SK-N-DZ (cell line): ENCODE measurements at places on chromosomes 2 and 18.

GRCh38 chr2:183359867-183360266 lies 235.6 kb downstream of the NUP35 start:
- DNase-seq, result no peak

DNA sequence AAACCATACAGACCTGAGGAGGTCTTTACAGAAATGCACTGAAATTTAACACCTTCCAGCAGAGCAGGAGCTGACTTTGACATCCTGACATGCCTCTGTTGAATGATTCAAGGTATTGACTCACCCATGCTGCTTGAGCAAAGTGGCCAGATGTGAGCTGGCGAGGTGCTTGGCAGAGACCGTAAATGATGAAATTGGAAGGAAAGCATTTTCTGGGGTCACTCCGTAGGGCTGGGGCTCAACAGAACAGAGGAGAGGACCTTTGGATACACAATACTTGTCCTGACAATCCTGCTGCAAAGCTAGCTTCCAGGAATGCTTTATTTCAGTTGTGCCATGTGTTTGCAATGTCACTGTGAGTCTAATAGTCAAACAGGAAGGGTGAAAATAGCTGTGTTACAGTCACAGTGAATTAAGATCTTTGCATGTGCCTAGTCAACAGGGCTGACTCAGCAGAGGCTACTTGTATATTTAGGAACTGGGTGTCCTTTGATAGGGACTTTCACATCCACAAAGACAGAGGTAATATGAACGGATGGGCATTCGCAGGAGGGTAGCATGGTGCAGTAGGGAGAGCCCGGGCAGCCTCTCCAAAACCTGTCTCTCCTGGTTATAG lies 31.6 kb upstream of the NCK2 start:
- DNase-seq, result no peak

DNA sequence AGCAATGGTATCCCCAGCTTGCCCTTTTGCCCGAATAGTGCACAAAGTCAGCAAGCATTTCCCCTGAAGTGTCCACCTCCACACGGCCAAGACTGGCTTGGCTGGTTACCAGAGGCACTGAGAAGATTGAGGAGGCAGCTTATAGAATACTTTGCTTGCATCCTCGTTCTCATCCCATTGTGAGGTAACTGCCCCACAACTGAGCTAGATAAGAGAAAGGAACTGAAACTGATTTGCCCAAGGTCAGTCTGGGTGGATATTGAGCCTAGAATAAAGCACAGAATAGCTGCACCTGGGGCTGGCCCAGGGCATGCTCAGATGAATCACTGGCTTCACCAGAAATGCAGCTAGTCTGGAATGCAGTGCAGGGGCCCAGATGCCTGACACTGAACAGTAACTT lies 32.7 kb upstream of the MAP4K3 start:
- no peak for DNase-seq

GRCh38 chr18:46939337-46939963 lies 22.0 kb downstream of the KATNAL2 start:
- no peak for DNase-seq

- no peak for DNase-seq
Observed at GRCh38 chr2:217787160-217787877, 215.5 kb downstream of the TNS1 start.

GRCh38 chr18:24491927-24492834 lies 31.7 kb downstream of the HRH4 start:
- DNase-seq, result no peak

DNA sequence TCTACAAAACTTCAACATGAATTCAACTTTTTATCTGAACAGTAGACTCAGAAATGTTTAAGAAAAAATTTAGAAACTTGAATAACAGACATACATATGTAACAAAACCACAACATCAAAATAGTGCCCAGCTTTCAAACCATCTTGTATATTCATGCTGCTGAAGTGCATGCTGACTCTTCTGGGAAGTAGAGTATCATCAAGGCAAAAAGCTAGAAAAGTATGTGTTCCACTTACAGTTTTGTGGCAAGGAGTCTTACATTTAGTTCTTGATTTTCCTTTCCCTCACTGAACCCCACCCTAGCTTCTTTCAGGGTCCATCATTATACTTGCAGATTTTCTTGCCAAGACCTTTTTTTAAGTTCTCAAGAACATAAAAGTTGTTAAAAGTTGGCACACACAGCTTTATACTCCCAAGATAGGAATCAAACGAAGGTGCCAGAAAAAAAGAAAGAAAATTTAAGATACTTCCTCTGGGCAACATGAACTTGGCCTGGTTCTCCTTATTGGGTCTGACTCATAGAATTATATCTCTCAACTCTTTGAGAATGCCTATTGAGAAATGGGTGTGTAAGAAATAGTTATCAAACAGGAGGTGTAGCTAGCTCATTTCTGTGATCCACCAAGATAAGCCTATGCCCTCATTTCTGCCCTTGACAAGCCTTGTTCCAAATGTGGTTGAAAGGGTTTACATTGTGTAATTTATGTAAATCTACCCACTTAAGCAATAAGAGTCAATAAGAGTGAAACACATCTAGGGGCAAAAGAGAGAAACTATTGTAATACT lies 667.6 kb upstream of the ACVR2A start:
- no peak for DNase-seq

DNA sequence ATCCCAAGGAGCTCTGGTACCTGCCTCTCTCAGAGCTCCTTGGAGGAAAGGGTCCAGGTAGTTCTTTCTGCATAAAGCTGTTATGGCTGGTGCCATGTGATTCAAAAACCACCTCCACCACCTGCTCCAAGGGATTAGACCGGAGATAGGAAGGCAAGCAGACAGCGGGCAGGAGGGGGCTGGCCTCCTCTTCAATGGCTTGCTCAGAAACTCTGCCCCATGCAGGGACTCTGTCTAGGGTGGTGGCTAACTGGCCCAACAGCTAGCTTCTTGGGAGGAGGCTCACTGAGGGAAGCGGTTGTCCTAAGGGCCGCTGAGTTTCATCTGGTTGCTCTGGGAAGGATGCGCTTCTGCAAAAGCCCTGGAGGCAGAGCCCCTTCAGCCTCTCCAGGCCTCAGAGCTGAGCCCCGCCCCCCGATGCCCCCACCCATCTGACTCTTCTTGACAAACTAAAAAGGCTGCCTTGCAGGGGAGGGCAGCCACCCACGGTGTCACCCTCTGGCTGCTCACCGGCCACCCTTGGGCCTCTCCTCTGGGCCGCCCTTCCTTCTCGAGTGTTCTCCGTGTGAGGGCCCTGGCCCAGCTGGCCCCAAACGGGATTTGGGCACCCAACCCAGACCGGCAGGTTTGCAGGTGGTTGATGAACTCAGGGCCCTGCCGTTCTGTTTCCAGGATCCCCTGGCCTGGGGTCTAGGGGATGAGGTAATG lies 90.2 kb downstream of the MCFD2 start:
- no peak for DNase-seq

DNA sequence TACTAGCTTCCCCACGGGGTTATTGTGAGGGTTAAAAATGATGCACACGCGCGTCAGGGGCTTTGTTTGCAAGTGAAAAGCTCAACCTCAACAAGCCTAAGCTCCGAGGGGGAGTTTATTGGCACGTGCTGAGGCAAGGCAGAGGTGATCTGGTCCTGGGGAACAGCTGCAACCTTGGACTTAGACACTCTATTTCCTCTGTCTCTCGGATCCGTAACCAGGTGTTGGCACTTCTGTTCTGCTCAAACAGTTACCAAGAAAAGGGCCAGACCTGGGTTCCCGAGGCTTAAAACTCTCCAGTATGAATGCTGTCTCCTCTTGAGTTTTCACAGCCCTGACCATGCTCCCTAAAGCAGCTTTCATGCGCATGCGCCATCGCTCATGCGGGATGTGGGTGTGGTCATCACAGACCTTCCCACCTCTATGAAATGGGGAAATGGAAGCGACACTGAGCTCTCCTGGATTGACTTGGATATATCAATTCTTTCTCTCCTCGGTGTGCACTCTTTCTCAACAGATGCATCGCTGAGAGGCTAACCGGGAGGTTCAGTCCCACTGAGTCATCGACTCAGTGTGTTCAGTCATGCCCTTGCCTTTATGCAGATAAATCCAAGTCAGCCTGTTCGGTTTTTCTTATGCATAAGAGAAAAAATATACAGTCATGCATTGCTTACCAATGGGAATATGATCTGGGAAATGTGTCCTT lies 19.9 kb upstream of the RAB31 start:
- DNase-seq, result no peak

DNA sequence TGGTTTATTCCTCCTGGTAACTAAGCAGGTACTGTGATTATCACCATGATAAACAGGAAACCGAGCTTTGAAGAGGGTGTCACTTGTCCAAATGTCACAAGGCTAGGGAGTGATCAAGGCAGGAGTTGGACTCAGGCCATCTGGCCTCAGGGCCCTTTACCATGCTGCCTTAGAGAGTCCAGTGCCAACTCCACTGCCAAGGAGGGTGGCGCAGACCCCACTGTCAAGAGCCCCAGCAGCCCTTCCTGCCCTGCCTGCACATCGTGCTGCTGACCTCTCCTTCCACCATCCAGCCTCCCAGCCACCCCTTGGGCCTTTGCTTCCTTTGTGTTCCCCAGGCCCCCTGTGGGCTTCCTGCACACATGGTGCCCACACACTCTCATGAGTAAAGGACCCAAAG lies 48.3 kb downstream of the TNS1 start:
- no peak for DNase-seq

DNA sequence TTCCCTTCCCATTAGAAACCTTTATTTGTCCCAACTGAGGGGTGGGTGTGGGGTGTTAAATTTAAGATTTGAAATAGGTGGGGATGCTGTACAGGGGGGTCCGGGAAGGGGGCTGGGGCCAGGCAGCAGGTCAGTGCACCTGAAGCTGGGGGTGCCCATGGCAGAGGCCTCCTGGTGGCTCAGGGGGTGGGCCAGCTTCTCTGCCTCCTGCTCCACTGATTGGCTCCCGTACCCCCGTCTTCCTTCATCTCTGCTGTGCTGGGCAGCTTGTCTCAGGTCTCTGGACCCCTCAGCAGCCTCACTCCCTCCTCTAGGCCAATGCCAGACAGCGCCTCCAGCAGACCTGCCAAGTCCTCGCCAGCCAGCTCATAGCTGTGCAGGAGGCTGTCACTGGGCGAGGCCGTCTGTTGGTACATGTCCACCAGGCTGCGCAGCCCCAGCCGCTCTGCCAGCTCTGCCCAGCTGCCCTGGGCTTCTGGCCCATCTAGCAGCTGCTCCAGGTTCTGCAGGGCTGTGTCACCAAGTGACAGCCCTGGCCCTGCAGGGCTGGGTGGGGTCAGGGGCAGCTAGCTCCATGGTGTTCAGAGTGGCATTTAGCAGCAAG lies 2.0 kb upstream of the ANKRD62 start:
- no peak for DNase-seq

DNA sequence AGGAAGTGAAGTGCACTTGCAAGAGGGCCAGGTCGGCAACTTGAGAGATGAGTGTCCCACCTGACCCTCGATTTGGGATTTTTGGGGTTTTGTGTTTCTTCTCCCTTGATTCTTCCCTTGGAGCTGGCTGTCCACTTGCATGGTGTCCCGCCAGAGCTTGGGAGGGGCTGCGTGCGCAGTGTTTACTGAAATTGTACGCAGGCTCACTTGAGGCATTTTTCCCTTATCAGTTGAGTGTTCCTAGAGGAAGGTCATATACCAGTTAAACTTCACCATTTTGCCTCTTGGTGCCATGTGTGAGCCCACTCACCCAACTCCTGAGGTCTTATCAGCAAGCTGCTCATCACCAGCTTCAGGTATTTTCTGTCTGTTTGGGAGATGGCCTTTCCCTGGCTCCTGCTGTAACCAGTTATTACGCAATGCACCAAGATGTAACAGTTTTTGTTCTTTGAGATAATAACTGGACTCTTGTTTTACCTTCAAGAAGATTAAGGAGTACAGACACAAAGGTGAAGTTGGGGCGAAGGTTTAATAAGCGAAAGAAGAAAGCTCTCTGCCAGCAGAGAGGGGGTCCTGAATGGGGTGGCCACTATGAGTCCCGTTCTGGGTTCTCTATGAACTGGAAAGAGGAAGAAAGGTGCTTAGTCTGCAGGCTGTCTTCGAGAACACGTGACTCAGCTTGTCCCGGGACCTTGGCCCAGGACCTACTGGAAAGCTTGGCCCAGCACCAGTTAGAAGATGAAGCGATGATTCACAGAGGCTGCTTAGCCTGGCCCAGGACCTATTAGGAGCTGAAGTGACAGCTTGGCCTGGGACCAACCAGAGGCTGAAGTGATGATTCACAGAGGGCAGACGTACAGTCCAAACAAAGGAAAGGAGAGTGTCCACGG lies 21.5 kb upstream of the TXNL4A start:
- no peak for DNase-seq

DNA sequence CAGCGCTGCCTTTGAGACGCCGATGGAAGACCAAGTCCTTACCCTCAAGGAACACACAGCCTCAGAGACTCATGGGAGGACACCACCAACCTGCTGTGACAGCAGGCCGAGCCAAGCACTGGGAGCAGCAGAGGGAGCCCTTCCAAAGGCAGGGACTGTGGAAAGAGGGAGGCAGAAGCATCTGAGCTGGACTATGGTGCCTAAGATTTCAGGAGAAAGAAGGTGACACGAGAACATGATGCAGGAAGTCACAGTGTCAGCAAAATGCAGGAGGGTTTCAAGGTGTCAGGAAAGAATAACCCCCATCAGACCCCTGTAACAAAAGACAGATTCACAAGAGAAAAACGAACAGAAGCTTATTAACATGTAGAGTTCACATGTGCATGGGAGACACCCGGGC lies 24.2 kb upstream of the COX7A2L start:
- DNase-seq, result peak; percentile 57

DNA sequence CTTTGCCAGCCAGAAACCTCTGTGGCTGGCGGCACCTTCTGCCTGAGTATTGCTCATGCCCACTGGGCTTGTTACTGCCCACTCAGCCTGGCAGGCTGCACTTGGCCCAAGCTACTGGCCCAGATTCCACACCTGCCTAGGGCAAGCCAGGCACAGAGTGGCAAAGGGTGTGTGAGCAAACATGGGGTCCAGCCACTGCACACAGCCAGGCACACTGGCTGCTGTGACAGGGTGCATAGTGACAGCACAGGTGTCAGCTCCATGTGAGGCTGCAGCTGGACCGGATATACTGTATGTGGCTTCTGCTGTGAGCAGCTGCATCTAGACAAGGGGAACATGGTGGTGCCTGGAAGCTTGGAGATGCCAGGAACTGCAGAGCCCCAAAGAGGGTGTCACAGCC lies 113.9 kb downstream of the COPS8 start:
- no peak for DNase-seq

- no peak for DNase-seq
Observed at GRCh38 chr2:10930721-10931516, 19.2 kb downstream of the KCNF1 start.

- no peak for DNase-seq
Observed at GRCh38 chr2:64844087-64844486, 145.1 kb upstream of the SLC1A4 start.

- no peak for DNase-seq
Observed at GRCh38 chr2:72953976-72954375, 36.7 kb downstream of the EMX1 start.

DNA sequence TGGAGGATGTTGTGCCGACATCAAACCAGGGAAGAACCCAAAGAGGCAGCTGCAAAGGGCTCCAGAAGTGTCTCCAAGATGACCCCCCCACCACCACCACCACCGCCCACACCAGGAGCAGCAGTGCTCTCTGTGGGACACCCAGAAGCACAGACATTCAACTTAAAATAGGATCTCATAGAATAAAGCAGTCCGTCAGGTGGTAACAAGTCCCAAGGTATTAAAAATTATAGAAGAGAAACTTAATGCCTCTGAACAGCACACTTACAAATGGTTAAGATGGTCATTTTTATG lies 155.5 kb upstream of the ID2 start:
- DNase-seq, result no peak

GRCh38 chr18:26803643-26804042 lies 61.9 kb downstream of the AQP4 start:
- peak; percentile 12 for DNase-seq

GRCh38 chr2:85584354-85584856 lies at the start of gene VAMP5:
TSS of gene VAMP5 (plus strand) at chr2:85584431. CDS start at chr2:85584491, 60 bp downstream.
- no peak for DNase-seq
